ENCODE measurements at places on chromosomes 13 and 19. TPM values are rescaled to one million over a fixed set of nuclear protein-coding genes. Genes with fewer than 3 reads are reported as not detected.

The OR7A5 gene
- total RNA-seq: not detected

The ZNF836 gene
- total RNA-seq: 9.9 TPM

The MEX3D gene
- 6.8 TPM for total RNA-seq

The ZIC5 gene
- not detected for total RNA-seq

Measured in GM12878 (cell line).